LHCN-M2 (cell line): ENCODE measurements at places on chromosomes 11 and 22. TPM values are rescaled to one million over a fixed set of nuclear protein-coding genes. Genes with fewer than 3 reads are reported as not detected.

Gene CNGA4
- not detected in 2 replicates for total RNA-seq

- DNase-seq: no peak
Observed at GRCh38 chr22:32916025-32916424, 114.5 kb downstream of the TIMP3 start.

Gene MPPED2
- total RNA-seq: 0.06 TPM in 1 of 2 replicates, not detected in the other

GRCh38 chr22:21450320-21450831, 16.8 kb upstream of the TMEM191C start:
- no peak for DNase-seq

- no peak for DNase-seq
Observed at GRCh38 chr11:132045107-132045506, 674.7 kb downstream of the NTM start.

DNA sequence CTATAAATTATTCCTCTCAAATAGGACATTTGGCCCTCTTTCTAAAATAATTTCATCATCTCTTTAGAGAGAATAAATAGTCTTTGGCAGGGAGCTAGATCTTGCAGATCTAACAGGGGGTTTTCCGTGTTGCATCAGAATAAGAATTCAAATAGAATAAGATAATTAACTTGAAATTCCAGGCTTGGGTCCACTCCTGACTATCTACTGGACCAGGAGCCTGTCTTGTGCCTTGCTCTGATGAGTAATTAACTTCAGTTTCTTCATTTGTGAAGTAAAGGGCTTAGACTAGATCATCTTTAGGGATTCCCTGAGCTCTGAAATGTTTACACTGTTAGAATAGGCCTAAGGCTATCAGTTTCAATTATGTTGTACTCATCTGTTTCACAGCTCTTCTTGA, 23.5 kb upstream of the TMEM123 start:
- no peak for DNase-seq

Gene CRACR2B
- 0.40 and 1.3 TPM in 2 replicates for total RNA-seq

DNA sequence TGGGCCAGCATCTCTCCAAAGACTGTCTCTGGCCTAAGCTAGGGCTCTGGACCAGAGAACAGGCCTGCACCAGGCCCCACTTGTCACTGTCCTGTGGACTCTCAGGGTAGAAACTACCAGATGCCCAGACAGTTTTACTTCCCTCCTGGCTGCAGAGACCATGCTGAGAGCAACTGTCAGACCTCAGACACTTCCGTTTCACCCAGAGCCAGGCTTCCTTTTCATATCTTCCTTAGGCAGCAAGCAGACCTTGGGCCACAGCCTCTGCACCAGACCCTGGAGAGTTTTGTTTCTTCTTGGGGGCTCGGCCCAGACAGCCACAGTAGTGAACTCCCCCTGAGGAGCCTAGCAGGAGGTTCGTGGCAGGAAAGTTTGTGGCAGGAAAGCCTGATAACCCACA, 12.1 kb upstream of the FCHSD2 start:
- no peak for DNase-seq

- no peak for DNase-seq
Observed at GRCh38 chr22:31814942-31815341, 61.1 kb downstream of the DEPDC5 start.

Gene TYR
- not detected in 2 replicates for total RNA-seq

Gene NLRP10
- total RNA-seq: 2.7 and 10.7 TPM in 2 replicates

GRCh38 chr11:70952191-70952590, 300.2 kb downstream of the SHANK2 start:
- DNase-seq: no peak

GRCh38 chr11:48002561-48002960, 22.2 kb downstream of the PTPRJ start:
- DNase-seq: no peak

DNA sequence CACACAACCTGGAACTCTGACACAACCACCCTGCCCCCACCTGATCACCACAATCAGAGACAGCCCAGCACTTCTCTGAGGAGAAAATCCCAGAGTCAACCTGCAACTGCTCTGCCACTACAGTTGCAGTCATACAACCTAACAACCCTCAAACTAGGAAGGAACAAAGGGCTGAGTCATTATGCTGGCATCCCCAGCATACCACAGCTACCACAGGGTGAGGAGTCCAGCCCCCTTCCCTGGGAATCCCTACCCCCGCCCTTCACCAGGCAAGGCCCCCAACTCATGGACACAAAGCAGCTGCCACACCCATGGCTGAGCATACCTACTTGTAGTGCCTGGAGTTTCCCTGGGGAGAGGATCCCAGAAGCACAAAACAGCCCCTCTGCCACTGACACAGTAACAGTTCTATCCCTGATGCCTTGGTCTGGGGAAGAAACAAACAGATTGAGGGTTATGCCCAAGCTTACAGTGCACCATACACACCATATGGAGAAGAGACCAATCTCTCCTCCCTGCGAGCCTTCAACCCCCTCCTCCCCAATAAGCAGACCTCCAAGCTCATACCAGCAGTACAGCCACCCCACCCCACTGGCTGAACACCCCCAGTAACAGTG, 68.5 kb upstream of the C11orf58 start:
- peak; percentile 4 for DNase-seq

- no peak for DNase-seq
Observed at GRCh38 chr11:2211113-2211971, 39.7 kb upstream of the TH start.

DNA sequence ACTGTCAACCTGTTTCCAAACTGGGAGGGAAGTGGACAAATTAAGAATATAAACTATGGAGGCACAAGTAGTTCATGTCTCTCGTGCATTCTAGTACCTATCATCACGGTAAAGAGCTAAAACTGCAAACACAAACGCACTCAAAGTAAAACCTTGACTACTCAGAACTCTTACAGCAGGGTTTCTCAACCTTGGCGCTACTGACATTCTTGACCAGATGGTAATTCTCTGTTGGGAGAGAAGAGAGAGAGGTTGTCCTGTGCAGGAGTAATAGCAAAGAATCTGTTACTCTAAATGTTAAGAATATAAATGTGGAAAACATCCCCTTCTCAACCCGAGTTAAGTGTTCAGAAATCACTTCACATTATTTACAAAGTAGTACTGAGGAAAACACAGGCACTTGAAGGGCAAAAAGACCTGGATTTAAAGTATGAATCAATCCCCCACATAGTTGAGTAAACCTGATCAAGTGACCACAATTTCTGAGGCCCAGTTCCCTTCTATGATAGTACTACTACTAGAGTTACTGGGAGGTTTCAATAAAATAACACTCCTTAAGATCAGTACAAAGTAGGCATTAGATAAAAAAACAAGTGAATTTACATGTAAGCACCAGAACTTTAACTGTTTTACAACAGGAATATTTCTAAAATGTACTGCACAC, 73.1 kb upstream of the ARHGAP32 start:
- DNase-seq: peak; percentile 17

Gene APOL3
- total RNA-seq: 1.5 and 3.2 TPM in 2 replicates
